ENCODE measurements at places on chromosomes 1 and 21.

- no peak for DNase-seq
Observed at GRCh38 chr1:191536791-191537429, 621.4 kb upstream of the RGS18 start.

DNA sequence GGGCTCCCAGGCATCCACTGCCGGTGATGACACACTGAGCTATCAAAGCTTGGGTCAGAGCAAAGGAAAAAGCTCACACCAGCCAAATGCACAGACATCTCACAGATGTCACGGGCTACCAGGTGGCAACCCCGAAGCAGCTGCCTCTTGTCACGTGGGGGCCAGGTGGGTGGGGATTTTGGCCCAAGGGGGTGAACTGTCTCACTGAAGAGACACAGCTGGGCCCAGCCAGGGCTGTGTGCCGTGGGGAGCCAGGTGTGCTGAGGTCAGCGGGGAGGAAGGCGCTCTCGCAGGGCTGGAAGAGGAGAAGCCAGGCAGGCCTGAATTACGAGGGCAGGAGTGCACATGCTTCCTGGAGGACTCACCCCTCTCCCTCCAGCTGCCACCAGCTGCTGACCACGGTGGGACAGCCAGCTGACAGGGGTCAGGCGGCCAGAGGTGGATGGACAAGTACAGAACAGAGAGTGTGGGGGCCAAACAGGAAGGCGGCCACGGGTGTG lies 32.4 kb downstream of the KCNN3 start:
- no peak for DNase-seq

- no peak for DNase-seq
Observed at GRCh38 chr1:35532497-35533223, 24.5 kb downstream of the KIAA0319L start.

- DNase-seq = no peak
Observed at GRCh38 chr1:175914115-175914514, 170.7 kb upstream of the TNR start.

DNA sequence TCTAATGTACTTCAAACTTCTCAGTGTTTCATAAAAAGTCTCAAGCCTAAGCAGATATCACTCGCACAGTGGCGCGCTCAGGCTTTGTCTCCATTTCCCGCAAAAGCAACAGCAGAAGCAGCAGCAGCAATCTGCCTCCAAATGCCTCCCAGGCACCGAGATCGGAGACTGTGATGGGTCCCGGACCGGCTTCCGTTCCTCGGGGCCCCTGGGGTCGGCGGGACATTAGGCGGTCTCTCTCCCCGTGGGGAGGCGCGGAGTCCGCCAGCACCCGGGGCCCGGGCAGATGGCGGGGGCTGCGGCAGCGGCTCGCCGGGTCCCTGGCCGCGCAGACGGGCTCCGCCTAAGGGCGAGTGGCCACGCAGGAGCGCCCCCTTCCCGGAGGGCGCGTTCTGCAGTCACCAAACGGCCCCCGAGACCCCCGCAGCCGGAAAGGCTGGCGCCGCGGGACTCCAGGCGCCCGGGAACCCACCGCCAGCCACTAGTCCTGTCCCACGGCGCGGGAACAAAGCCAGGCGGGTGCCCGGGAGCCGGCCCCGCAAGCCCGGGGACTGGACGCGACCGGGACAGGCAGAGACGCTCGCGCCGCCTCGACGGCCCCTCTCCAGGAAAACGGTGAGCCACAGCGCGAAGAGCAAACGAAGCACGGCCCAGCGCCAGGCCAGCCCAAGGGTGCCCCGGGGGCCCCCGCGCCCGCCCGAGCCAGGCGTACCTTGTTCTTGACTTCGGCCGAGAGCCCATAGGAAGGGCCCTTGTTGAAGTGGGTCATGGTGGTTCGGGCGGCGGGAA lies 590 bp downstream of the CNN3 start:
- DNase-seq = peak; percentile 7

- no peak for DNase-seq
Observed at GRCh38 chr1:230785636-230786384, 38.6 kb downstream of the CAPN9 start.

GRCh38 chr1:10778640-10779039 lies 17.8 kb downstream of the CASZ1 start:
- DNase-seq = no peak

DNA sequence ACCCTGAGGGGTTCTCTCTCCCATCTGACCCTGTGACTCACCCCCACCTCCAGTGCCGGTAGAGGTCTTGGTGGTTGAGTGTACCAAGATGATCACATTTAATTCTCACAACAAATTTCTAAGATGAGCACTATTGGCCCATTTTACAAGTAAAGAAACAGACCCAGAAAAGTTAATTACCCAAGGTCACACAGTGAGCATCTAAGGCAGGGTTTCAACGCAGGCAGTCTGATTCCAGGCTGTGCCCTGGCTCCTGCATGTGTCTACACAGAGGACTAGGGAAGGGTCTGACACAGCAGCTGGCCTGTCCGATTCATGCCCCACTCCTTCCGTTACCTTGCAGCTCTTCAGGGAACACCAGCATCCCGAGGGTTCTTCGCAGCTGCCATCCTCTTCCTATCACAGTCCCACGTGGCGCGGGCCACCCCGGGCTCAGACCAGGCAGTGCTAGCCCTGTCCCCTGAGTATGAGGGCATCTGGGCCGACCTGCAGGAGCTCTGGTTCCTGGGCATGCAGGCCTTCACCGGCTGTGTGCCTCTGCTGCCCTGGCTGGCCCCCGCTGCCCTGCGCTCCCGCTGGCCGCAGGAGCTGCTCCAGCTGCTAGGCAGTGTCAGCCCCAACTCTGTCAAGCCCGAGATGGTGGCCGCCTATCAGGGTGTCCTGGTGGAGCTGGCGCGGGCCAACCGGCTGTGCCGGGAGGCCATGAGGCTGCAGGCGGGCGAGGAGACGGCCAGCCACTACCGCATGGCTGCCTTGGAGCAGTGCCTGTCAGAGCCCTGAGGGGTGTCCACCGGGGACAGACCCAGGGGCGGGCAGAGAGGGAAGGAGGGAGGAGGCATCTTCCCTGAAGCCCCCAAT lies 7.5 kb downstream of the NCDN start:
- DNase-seq = no peak

DNA sequence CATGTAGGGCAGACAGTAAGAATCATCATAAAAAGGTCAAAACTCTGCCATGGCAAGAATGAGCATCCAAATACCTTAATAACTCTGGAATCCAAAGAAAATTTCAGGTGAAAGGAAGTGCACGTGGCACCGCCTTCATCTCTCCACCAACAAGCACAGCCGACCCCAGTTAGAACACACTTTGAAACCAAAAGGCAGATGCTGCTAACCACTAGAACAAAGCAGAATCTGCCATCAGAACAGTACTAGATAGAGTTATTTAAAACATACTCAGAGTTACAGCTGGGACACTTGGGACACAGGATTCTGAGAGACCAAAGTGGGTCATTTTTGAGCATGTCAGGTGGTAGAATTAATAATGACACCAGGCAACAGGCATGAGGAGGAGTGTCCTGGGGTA lies 106.7 kb upstream of the SOD1 start:
- no peak for DNase-seq

- no peak for DNase-seq
Observed at GRCh38 chr1:168980656-168981055, 125.8 kb upstream of the ATP1B1 start.

DNA sequence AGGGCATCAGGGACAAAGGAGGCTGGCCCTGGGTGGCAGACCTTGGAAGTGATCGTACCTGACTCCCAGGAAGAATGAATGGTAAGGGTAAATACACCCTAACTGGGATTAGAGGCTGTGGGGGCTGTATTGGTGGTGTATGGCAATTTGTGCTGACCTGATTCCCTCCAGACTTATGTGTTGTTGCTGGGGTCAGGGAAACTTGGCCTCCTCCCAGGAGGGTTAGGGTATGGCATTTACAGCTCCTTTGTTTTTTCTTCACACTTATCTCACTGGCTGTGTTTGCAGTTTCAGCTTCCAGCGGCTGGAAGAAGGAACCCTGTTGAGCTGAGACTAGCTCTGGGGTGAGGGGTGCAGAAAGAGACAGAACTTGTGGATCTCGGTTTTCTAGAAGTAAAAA lies 8.2 kb downstream of the VANGL1 start:
- DNase-seq = no peak

DNA sequence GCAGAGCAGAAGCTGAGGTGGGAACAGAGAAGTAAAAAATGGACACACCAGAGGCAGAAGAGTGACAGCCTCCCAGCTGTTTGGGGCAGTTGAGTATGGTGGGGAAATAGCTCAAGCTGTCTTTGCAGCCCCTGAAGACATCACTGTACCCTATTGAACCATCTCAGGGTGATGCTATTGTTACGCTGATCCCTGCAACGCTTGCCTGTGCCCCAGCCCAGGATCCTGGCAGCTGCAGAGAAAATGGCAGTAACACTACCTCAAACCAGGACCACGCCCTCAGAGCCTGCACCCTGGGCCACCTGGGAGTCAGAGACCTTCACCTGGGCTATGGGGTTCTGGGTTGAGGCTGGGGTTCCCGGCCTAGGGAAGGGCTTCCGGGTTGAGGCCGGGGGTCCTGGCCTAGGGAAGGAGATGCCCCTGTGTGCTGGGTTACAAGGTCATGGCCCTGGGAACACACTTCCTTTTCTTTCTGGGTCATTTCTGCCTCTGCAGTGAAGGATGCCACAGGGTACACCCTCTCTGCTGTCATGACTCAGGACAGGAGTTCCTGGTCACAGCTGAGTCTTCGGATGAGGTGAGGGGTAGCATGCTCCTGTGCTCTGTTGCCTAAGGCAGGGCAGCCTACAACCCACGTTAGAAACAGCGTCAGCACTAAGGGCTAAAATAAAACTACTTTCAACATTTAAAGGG lies 11.6 kb downstream of the BSND start:
- no peak for DNase-seq

- DNase-seq = no peak
Observed at GRCh38 chr1:29515170-29515955, 279.0 kb downstream of the PTPRU start.

DNA sequence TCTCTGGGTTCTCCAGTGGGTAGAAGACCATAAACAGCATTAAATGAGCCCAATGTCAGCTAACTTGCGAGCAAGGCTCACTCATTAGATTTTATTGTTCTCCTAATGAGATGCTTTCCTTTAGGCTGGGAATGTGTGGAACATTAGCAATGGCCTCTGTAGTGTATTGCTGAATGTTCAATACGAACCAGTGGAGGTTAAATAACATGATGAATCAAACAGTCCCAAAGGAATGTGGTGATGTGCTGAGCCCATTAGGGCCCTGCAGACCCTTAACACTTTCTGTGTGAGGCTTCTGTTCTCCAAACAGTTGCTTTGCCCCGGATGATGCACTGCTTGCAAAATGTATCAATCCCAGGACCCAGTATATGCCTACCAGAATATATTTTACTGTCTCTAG lies 225.5 kb downstream of the ATG4C start:
- no peak for DNase-seq

GRCh38 chr1:25478633-25479032 lies 47.9 kb downstream of the MACO1 start:
- DNase-seq = no peak

DNA sequence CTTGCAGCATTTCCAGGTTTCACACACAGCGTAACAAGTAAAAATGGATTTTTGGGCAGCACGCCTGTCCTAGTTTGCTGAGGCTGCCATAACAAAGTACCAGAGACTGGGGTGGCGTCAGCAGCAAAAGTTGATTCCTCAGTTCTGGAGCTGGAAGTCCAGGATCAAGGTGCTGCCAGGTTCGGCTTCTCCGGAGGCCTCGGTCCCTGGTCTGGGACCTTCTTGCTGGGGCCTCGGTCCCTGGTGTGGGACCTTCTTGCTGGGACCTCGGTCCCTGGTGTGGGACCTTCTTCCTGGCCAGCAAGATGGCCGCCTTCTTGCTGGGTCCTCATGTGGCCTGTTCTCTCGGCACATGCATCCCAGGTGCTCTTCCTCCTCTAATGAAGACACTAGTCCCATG lies 104.0 kb downstream of the PDE9A start:
- no peak for DNase-seq

DNA sequence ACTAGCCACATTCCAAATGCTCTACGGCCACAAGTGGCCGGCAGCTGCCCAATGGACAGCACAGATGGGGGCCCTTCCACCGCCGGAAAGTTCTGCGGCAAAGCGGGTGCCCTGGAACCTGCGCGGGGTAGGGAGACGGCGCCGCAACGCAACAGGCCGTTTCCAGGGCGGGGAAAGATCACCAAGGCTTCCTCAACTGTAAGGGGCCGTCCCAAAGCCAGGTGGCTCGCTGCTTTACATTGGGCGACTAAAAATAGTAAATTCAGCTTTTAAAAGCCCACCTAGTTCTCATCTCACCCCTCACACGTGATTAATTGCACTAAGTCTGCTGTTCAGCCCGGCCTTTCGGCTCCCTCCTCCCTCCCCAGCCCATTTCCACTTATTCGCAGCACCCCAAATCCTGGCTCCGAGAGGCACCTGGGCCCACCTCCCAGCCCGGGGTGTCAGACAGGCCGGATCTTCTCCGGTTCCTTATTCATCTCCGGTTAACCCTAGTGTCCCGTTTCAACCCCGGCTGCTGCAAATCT lies 643 bp downstream of the CFAP298 start:
- DNase-seq = peak; percentile 53

DNA sequence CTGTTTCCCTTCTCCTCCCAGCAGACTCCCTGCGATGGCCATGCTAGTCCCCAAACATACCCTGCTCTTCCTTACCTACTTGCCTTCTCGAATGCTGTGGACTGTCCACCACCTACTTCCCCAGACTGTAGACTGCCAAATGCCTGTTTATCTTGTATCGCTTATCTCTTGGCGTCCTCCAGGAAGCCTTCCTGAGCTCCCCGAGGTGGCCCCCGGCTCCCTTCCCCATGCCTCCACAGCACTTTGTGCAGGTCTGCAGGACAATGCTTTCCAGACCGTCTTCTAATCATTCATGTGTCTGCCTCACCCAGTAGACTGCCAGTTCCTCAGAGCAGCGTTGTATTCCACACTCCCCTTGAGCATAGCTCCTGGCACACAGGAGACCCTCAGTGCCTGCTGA lies 41.7 kb downstream of the RHBG start:
- no peak for DNase-seq

Data from activated CD4-positive, alpha-beta T cell treated with anti-CD3 and anti-CD28 coated beads, Interleukin-2, Interleukin-6, amounts not matched to agents 100 ng/mL and 50 ng/mL, durations not matched to agents 16 hours and 8 hours (primary cell).